ENCODE measurements at places on chromosomes 1 and 21.

DNA sequence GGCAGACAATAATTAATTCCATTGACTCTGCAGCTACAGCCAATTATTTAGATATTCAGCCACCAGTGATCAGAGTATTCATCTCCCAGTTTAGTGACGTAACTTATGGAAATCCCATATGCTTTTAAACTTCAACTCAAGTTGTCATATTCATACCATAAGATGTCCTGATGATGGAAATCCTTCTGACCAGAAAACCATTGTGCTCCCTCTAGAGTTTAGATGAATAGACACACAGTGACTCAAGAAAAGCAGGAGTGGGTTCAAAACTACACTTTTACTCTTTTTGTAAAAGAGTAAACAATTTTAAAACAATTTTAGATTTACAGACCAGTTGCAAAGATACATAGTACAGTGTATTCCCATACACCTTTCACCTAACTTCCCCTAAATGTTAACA lies 463.7 kb downstream of the KCNT2 start:
- no peak for DNase-seq

- no peak for DNase-seq
Observed at GRCh38 chr1:1088029-1088800, 14.1 kb upstream of the RNF223 start.

- DNase-seq, result no peak
Observed at GRCh38 chr1:231949277-231950091, 322.9 kb downstream of the DISC1 start.

DNA sequence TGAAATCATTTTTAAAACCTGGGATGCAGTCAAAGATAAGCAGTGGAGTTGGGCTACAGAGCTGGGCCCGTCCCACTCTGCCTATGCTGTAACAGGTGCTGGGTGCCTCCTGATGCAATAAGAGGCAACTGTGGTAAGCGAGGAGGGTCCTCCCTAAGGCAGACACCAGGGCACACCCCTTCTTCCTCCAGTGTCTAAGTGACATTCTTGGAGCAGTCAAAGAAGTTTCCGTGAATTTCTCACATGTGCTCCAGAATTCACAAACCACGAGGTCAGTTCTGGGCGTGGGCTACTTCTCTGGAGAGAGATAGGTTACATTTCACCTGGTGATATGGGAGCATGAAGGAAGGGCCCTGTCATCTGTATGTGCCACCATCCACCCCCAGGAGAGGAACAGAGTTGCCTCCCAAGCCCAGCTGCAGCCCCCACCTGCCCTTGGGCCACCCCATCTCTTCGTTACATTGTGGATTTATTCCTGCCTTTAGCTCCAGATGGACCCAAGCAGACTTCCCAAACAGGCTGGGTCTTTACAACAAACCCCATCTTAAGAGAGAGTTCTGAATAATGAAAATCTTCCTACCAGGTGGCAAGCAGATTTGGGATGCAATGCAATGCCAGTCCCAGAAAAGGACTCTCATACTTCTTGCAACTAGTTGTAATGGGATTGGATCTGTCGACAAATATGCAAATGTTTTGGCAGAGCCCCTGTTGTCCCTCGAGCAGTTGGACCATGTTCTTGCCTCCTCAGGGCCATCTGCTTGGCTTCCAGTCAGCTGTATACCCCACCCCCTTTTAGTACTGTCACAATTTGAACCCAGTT lies 82.5 kb upstream of the CNTN2 start:
- no peak for DNase-seq

DNA sequence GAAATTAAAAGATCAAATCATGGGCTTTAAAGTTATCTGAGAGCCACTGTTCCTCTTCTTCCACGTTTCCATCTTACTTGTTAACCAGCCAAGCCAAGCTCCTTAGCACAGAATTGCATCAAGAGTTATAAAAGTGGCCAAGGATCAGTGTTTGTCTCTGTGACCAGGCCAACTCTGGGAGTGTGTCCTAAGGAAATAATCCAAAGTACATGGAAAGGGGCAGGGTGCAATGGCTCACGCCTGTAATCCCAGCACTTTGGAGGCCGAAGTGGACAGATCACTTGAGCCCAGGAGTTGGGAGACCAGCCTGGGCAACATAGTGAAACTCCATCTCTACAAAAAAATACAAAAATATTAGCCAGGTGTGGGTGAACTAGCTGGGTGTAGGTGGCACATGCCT lies 10.0 kb upstream of the MPZL1 start:
- DNase-seq, result no peak

GRCh38 chr1:43540653-43541071 lies 10.0 kb downstream of the PTPRF start:
- no peak for DNase-seq

DNA sequence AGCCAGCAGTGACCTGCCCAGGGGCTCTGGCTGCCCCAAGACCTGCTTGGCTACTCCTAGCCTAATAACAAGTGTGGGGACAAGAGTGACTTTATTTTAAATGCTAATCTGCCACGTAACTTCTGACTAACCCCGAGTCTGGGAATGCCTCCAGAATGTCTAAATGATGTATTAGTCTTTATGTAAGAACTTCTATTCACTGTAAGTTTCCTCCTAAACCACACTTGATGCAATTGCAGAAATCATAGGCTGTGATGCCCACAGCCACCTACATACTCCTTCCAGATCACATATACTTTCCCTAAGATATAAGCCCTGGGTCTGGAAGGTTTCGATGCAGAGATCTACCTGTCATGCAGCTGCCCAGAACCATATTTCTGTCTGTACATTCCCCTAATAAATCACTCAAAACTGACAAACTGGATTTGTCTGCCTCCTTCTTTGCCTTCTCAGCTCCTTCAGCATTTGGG lies 5.9 kb upstream of the VPS45 start:
- DNase-seq, result no peak

DNA sequence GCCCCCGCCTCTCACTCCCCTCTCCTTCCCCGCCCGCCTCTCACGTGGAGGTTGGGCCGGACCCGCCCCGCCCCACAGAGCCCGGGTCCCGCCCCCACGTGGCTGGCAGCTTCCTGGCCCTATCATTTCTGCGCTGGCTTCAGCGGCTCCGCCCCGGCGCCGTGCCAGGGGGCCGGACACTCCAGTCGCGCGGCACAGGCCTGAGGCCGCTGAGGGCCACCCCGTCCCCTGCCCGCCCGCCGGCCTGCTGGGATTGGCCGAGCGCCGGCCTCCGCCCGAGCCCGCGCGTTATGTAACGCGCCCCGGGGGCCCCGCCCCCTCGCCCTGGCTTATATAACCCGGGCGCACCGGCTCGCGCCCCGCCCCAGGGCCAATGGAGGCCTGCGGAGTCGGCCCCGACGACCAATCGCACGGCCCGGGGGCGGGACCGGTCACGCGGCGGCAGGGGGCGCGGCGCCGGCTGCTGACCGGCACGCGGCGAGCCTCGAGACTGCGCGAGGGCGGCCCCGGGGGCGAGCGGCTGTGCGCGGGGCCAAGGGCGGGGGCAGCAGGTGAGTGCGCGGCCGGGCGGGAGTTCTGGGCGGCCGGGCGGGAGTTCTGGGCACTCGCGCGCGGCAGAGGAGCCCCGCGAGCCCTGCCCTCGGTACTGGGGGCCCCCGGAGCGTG lies at the start of gene PER3:
Gene PER3, plus strand, starts transcription at position 466 of the 666 bp plus-strand sequence. CDS start 587 bp downstream, outside the sequence.
- peak; percentile 97 for DNase-seq

GRCh38 chr1:177249231-177249630 lies 78.5 kb downstream of the BRINP2 start:
- DNase-seq, result no peak

DNA sequence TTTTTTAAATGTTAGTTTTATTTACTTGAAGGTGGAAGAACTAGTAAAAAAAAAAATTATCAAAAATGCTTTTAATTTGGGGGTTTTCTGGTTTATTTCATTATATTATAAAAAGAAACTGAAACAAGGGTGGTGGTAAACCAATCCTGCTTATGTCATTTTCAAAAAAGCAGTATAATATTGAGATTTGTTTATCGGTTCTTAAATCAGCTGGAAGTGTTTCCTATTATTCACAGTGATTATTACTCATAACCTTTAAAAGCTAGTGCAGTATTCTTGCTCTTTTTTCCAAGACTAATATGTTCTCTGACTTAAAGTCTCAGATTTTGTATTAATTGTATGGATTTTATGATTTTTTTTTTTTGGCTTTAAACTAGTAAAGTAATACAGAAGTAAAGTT lies 5.4 kb upstream of the LRRC40 start:
- DNase-seq, result no peak

GRCh38 chr1:91901231-91901630 lies 15.3 kb upstream of the TGFBR3 start:
- DNase-seq, result no peak

GRCh38 chr1:210822932-210823331 lies 311.0 kb downstream of the KCNH1 start:
- no peak for DNase-seq

GRCh38 chr1:54995013-54995760 lies 3.5 kb upstream of the BSND start:
- DNase-seq, result peak; percentile 21

GRCh38 chr1:15355968-15356625 lies 53.6 kb upstream of the EFHD2 start:
- DNase-seq, result no peak

GRCh38 chr1:14371771-14372497 lies 226.6 kb upstream of the KAZN start:
- DNase-seq, result no peak

DNA sequence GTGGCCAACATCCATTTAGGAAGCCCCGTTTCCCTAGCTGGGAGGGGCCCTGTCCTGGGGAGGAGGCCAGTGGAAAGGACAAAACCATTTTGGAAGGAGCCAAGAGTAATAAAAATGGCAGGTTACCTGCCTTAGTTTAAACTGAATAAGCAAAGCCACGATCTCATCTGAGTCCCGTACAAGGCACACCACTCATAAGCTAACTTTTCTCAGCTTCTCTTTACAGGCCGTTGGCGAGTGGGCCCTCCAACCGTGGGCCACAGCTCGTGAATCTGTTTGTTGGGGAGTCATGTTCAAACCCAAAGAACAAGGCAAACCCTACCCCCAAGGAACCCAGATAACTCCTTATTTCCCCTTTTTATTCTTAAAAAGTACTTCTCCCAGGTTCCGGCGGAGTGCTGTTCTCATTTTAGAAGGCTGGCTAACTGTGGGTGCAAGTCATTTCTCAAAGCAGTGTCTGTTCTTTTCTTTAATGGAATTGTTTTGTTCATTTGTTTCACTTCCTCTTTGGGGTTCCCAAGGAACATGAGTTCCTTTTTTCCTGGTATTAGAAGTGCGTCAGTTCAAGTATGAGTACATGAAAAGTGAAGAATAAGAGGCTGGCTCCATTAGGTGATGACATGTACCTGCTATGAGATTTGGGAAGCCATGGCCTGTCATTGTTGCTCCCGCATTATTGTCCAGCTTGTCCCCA lies 89.0 kb downstream of the PSMG1 start:
- no peak for DNase-seq

- no peak for DNase-seq
Observed at GRCh38 chr1:195516036-195516435, 1092.2 kb downstream of the KCNT2 start.

DNA sequence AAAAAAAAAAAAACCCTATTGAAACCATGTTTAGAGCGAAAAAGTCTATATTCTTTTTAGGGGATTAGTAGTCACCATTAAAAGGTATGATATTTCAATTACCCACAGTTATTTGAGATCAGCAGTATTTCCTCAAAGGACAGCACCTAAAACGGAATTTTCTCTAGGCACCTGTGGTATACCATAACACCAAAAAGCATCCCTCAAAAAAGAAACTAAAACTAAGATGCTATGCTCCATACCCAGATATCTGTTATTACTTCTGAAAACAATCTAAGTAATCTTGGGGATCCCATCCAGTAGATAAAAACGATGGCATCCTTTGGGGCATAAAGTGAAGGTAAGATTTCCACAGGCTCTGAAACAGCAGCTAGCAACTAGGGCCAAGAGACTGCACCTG lies 89.0 kb downstream of the RERE start:
- no peak for DNase-seq

GRCh38 chr1:73500154-73500553 lies 697.8 kb downstream of the LRRIQ3 start:
- DNase-seq, result no peak

GRCh38 chr1:51776408-51776807 lies 102.1 kb downstream of the NRDC start:
- DNase-seq, result no peak

DNA sequence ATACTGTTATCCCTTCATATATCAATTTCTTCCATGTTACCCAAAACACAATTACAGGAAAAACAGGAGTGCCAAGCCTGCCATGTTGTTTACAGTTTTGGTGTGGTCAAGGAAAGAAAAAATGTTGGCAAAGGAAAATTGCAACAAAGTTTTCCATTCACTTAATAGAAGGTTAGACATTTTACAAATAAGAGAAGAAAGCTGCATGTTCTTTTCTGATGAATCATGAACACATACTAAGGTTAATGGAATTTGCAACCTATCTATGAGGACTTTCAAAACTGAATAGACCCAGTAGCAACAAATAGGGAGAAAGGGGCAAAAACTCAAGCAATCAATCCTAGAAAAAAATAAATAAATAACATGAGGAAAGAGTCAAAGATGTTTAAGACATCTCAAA lies 556.7 kb downstream of the DPYD start:
- DNase-seq, result no peak

DNA sequence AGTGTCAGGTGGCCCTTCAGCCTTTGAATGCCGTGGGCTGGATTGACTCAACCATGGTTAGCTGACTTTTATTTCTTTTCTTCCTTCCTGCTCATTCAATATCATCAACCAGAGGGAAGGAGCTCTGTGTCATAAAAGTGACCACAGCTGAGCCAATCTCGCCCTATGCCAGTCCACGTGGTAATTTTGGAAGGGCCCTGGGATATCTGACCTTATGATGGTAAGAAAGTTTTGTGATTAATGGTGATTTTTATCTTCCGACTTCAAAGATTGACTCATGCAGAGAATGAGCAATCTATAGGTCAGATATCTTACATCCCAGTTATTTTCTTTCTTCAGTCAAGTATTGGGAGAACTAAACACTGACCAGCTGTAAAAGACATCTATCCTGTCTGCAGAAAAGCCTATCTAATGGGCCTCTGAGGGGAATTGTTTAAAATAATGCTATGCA lies 170.3 kb downstream of the ZC3H11B start:
- DNase-seq, result no peak

- no peak for DNase-seq
Observed at GRCh38 chr1:160258177-160258798, 4.1 kb downstream of the DCAF8 start.

GRCh38 chr1:214707306-214708087 lies 104.5 kb downstream of the CENPF start:
- DNase-seq, result no peak

- no peak for DNase-seq
Observed at GRCh38 chr1:66563094-66563800, 29.3 kb downstream of the SGIP1 start.

DNA sequence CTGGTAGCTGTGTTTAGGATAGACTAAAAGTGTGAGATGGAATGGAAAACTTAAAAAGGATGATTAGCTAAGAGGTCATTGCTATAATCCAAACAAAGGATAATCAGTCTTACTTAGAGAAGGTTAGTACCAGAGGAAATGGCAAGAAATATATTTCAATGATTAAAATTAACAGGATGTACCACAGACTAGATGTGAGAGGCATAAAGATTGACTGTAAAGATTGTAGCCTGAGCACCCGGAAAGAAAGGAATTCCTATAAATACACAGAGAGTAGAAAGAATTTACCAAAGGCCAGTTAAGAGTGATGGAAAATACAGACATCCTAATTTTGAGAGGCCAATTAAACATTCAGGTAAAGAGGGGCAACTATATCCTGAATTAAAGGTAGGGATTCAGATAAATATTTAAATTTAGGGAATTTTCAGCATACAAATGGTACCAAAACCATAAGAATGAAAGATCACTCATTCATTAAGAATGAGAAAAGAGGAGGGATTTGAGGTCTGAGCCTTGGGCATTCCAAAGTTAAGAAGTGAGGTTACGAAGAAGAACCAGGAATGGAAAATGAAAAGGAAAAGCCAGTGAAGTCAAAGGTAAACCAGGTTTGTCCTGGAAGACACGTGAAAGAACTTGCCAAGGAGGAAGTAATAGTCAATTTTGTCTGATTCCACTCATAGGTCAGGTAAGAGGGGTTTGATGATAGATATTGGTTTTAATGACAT lies 46.4 kb upstream of the RGS1 start:
- DNase-seq, result no peak

Data from NCI-H345 (cell line).